CD8-positive, alpha-beta memory T cell (primary cell): ENCODE measurements at places on chromosomes 3 and 15. TPM values are rescaled to one million over a fixed set of nuclear protein-coding genes. Genes with fewer than 3 reads are reported as not detected.

The LIPC gene
- 0.47 TPM for total RNA-seq

The MOBP gene
- not detected for total RNA-seq

The LRRC2 gene
- total RNA-seq, result 0.04 TPM

The CFAP91 gene
- 0.64 TPM for total RNA-seq

DNA sequence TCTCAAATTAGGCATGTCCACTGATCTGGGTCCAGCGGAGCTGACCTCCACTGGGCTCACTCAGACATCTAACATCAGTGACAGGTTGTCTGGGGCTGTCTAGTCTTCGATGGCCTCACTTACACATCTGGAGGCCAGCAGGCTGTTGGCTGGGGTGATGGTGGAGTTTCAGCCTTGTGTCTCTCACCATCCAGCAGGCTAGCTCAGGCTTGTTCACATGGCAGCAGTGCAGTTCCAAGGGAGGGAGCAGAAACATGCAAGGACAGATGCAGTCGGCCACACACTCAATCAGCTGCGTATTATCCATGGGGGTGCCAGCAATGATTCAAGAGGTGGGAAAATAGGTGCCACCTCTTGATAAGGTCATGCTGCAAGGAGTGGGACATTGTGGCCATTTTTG, 292.5 kb downstream of the SHQ1 start:
- no peak for DNase-seq
- H3K27me3 ChIP-seq, result no peaks in the 10 kb centered on the region
- no peaks in the 10 kb centered on the region for H3K36me3 ChIP-seq
- no peak overlapping the region for H3K4me3 ChIP-seq

- no peaks in the 10 kb centered on the region for H3K4me1 ChIP-seq
- H3K27ac ChIP-seq, result no peak overlapping the region
- H3K27me3 ChIP-seq, result no peaks in the 10 kb centered on the region
- H3K36me3 ChIP-seq, result no peaks in the 10 kb centered on the region
Measured at GRCh38 chr15:73732930-73733329, 20.2 kb downstream of the INSYN1 start.

DNA sequence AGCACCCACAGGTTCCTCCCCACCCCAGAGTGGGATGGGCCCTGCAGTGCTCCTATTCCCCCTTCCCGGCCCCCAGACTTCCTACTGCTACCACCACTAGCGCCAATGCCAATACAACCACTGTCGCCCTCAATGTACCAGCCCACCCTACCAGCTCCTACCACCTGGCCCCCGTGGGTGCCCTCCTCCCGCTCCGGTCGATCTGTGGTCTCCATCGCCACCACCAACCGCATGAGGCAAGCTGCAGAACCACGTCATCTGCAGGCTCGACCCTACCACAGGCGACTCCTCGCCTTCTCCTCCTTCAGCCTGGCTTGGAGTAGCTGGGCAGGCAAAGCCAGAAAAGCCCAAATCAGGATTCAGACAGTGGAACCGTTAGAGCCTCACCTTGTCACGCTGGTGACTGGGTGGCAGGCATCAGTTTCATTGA, 179.3 kb downstream of the POTEB3 start:
- DNase-seq, result peak; percentile 47
- H3K27me3 ChIP-seq, result no peaks in the 10 kb centered on the region
- H3K4me1 ChIP-seq, result no peaks in the 10 kb centered on the region

The ZNF860 gene
- 0.16 TPM for total RNA-seq

DNA sequence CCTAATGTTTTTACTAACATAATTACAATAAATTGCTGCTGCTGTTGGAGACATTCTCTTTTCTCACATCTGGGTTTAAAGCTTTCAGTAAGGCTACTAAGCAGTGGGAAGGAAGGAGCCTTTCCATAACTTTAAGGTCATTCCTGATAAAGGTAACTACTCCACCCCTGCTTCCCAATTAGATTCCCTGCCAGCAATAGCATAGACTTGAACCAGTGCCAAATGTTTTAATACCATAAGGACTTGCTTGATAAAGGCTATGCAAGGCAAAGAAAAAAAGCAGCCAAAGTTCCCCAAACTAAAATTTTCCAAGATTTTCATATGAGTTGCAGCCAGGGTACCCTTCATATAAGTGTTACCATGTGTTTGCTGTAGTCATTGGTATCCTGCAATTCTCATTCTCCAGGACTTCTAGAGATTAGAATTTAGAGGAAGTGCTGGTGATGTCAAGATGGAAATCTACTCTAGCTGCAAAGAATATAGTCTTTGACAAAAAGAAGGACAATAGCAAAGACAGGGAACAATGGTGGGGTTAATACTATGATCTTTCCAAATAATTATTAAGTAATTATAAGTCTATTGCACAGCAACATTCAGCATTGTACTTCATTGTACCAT, 106.1 kb downstream of the FILIP1L start:
- H3K27ac ChIP-seq, result no peak overlapping the region
- H3K4me1 ChIP-seq, result no peaks in the 10 kb centered on the region
- no peaks in the 10 kb centered on the region for H3K36me3 ChIP-seq
- no peak for DNase-seq

- H3K4me1 ChIP-seq, result peaks cover 26% of the 10 kb centered on the region
- no peak overlapping the region for H3K27ac ChIP-seq
- no peak overlapping the region for H3K4me3 ChIP-seq
- no peaks in the 10 kb centered on the region for H3K36me3 ChIP-seq
- no peaks in the 10 kb centered on the region for H3K27me3 ChIP-seq
- no peak for DNase-seq
Measured at GRCh38 chr3:39050029-39050428, 1.7 kb downstream of the SCN11A start.

The IREB2 gene
- total RNA-seq, result 69.3 TPM

DNA sequence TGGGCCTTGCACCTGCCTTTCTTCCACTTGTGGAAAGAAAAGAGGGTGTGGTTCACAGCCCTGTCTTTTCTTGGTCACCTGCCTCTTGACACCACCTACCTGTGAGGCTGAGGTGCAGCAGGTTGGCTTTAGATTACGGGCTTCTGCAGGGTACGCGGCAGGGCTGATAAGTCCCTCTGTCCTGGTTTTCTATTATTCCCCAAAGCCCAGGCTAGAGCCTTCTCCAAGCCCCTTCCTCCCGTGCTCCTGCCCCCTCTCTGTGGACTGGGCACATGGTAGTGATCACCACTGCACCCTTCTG, 44.8 kb upstream of the HACD2 start:
- no peaks in the 10 kb centered on the region for H3K4me1 ChIP-seq
- H3K27me3 ChIP-seq, result no peaks in the 10 kb centered on the region
- no peaks in the 10 kb centered on the region for H3K36me3 ChIP-seq
- H3K27ac ChIP-seq, result no peak overlapping the region
- DNase-seq, result no peak

The CCDC80 gene
- total RNA-seq, result not detected

The ZNF660 gene
- 0.35 TPM for total RNA-seq

GRCh38 chr3:113485161-113485609, 29.8 kb downstream of the SPICE1 start:
- no peaks in the 10 kb centered on the region for H3K27me3 ChIP-seq
- H3K4me3 ChIP-seq, result no peak overlapping the region
- no peaks in the 10 kb centered on the region for H3K36me3 ChIP-seq
- DNase-seq, result peak; percentile 52
- H3K4me1 ChIP-seq, result no peaks in the 10 kb centered on the region
- no peak overlapping the region for H3K27ac ChIP-seq

- H3K36me3 ChIP-seq, result peaks cover 6% of the 10 kb centered on the region
- H3K27me3 ChIP-seq, result no peaks in the 10 kb centered on the region
- no peaks in the 10 kb centered on the region for H3K4me1 ChIP-seq
- H3K27ac ChIP-seq, result no peak overlapping the region
- DNase-seq, result no peak
Measured at GRCh38 chr3:52396907-52397591, 47.9 kb downstream of the SEMA3G start.

DNA sequence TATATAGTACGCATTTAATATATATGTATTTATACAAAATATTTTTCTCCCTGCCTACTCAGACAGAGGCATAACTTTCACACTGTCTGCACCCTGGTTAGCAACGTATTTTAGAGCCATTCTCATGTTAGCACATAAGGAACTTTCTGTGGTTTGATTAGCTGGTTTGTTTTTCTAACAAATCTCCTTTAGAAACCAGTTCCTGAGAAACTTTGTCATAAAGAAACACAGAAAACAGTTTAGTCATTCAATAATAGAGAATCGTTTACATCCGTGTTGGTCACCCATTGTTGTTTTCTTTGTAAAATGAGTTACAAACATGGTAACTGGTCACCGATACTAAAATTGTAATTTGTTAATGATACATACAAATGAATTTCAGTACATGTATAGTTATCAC, 5.9 kb upstream of the NGRN start:
- H3K36me3 ChIP-seq, result no peaks in the 10 kb centered on the region
- no peak overlapping the region for H3K4me3 ChIP-seq
- H3K27ac ChIP-seq, result no peak overlapping the region
- H3K27me3 ChIP-seq, result no peaks in the 10 kb centered on the region
- DNase-seq, result no peak

DNA sequence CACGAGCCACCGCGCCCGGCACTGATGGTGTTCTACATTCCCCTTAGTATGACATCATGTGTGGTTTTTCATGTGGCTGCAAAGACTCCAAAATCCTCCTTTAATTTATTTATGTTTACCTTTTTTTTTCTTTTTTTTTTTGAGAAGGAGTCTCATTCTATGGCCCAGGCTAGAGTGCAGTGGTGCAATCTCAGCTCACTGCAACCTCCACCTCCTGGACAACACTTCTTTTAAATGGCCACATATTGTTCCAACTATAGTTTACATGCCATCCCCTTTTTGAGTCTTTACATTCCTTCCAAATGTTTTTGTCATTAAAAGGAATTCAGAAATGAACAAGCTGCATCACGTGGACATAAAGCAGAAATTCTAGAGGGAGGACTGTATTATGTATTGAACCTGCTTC, 10.3 kb upstream of the CDV3 start:
- no peaks in the 10 kb centered on the region for H3K27me3 ChIP-seq
- H3K4me1 ChIP-seq, result no peaks in the 10 kb centered on the region
- no peak overlapping the region for H3K4me3 ChIP-seq
- H3K27ac ChIP-seq, result no peak overlapping the region
- H3K36me3 ChIP-seq, result no peaks in the 10 kb centered on the region

DNA sequence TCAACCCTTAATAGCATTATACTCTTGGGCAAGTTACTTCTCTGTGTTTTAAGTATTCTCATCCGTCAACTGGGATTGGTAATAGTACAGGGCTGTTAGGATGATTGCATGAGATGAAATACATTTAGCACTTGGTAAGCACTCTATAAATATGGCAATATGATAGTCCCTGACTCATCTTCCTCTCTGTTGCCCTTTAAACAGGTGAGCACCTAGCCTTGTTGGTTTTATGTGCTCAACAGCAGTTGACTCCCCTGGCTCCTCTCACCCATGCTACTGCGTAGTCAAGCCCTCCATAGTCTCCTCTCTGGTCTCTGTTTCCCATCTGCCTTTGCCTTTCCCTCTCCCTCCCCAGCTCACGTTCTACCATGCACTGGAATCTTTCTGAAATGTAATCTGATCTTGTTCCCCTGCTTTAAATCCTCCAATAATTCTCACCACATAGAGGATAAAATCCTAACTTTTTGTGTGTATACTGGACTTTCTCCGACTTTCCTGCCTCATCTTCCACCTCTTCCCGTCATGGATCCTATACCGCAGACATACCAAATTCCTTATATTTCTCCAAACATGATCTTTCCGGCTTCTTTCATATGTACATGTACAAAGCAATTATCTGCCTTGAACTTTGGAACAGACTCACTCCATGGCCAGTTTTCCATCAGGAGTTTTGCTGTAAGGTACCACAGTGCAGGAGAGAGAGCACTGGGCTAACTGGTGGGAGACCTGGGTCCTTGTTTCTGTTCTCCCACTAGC, 42.3 kb downstream of the FSD2 start:
- H3K4me3 ChIP-seq, result no peak overlapping the region
- H3K27ac ChIP-seq, result no peak overlapping the region
- no peaks in the 10 kb centered on the region for H3K27me3 ChIP-seq
- DNase-seq, result no peak

- no peaks in the 10 kb centered on the region for H3K4me1 ChIP-seq
- H3K36me3 ChIP-seq, result no peaks in the 10 kb centered on the region
- no peak overlapping the region for H3K4me3 ChIP-seq
- DNase-seq, result no peak
Measured at GRCh38 chr3:7062714-7063113, 201.8 kb downstream of the GRM7 start.

The DUOXA1 gene
- not detected for total RNA-seq

The TM4SF18 gene
- not detected for total RNA-seq

DNA sequence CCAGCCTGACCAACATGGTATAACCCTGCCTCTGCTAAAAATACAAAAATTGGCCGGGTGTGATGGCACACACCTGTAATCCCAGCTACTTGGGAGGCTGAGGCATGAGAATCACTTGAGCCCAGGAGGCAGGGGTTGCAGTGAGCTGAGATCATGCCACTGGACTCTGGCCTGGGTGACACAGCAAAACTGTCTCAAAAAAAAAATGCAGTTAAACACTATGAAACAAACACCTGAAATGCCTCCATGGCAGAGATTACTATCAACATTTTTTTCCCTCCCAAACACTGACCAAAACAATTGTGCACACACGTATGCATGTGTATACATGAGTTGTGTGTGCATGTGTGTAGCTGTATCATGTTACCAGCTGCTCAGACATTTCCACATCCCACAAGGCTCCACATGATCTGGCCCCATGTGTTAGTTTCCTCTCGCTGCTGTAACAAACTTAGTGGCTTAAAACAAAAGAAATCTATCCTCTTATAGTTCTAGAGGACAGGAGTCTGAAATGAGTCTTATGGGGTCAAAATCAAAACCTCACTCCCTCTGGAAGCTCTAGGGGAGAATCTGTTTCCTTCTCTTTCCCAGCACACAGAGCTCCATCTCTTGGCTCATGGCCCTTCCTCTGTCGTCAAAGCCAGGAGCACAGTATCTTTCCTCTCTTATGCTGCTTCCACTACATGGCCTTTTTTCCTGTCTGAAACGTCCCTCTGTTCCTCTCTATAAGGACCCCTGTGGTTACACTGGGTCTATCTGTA, 34.5 kb downstream of the SLC41A3 start:
- no peaks in the 10 kb centered on the region for H3K27me3 ChIP-seq
- H3K4me1 ChIP-seq, result no peaks in the 10 kb centered on the region
- DNase-seq, result no peak
- H3K36me3 ChIP-seq, result no peaks in the 10 kb centered on the region
- H3K27ac ChIP-seq, result no peak overlapping the region

The PLA2G4D gene
- total RNA-seq, result not detected

The MUC20 gene
- 0.96 TPM for total RNA-seq

The WDR93 gene
- total RNA-seq, result not detected

The OR5H1 gene
- not detected for total RNA-seq

DNA sequence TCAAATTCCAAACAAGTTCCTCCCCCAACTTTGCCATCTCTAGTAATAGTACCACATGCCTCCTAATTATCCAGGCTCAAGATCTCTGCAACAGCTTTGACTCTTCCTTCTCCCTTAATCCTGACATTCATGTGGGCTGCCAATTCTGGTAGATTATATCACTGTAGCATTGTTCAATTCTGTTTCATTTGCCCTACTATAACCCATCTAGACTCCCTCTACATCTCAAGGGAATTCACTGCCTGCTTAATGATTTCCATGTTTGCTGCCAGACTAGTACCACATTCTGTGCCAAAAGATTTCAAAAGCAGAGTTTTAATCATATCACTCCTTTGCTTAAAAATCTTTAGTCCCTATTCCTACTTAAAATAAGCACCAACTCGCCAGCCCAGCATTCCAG, 34.6 kb upstream of the PPIB start:
- H3K27me3 ChIP-seq, result no peaks in the 10 kb centered on the region
- no peak overlapping the region for H3K27ac ChIP-seq
- H3K4me3 ChIP-seq, result no peak overlapping the region
- no peaks in the 10 kb centered on the region for H3K4me1 ChIP-seq
- DNase-seq, result no peak
